Activated naive CD4-positive, alpha-beta T cell treated with anti-CD3 and anti-CD28 coated beads, Interleukin-2, amount 50 U/mL, for 72 hours (primary cell): ENCODE measurements at places on chromosomes 12 and 14. TPM values are rescaled to one million over a fixed set of nuclear protein-coding genes. Genes with fewer than 3 reads are reported as not detected.

DNA sequence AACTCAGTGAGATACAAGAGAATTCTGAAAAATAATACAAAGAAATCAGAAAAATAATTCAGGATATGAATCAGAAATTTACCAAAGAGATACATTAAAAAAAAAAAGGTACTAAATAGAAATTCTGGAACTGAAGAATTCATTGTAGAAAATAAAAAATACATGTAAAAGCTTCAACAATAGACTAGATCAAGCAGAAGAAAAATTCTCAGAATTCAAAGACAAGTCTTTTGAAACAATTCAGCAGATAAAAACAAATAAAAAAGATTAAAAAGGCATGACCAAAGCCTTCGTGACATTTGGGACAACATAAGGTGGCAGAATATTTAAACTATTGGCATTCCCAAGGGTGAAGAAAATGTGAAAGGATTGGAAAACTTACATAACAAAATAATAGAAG lies 133.1 kb upstream of the CNOT2 start:
- no peak for DNase-seq

- no peak for DNase-seq
Observed at GRCh38 chr12:11607313-11608081, 42.0 kb upstream of the ETV6 start.

The INHBC gene
- total RNA-seq, result not detected

The STRAP gene
- total RNA-seq, result 107 TPM

The FBLN5 gene
- total RNA-seq, result 0.41 TPM

GRCh38 chr12:40099423-40099853 lies 6.4 kb downstream of the SLC2A13 start:
- DNase-seq, result no peak
